ENCODE measurements at places on chromosomes 6 and 20.

GRCh38 chr6:69784595-69785377 lies 12.0 kb downstream of the LMBRD1 start:
- no peak for DNase-seq

GRCh38 chr6:158557927-158558326 lies 2.0 kb upstream of the TMEM181 start:
- DNase-seq, result peak; percentile 61

DNA sequence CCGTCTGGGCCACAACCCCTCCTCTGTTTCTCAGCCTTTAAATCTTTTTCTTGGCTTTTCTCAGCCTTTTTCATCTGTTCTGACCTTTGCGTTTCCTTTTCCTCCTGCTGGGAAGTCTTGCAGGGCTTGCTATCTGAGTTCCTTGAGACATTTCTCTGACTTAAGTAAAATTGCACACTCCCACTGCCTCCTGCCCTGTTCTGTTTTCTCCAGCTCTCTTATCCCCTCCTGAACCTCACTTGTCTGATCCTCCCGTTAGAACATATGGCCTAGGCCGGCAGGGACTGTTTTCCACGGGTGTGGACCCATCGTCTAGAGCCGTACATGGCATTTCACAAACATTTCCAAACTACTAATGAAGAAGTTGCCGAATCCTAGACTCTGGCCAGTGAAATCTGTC lies 63.0 kb downstream of the ARID1B start:
- DNase-seq, result no peak

GRCh38 chr6:49978332-49979226 lies 9.2 kb upstream of the DEFB113 start:
- DNase-seq, result no peak

GRCh38 chr6:17851720-17852161 lies 135.7 kb downstream of the KIF13A start:
- no peak for DNase-seq
